ENCODE measurements at places on chromosomes 7 and 10.

DNA sequence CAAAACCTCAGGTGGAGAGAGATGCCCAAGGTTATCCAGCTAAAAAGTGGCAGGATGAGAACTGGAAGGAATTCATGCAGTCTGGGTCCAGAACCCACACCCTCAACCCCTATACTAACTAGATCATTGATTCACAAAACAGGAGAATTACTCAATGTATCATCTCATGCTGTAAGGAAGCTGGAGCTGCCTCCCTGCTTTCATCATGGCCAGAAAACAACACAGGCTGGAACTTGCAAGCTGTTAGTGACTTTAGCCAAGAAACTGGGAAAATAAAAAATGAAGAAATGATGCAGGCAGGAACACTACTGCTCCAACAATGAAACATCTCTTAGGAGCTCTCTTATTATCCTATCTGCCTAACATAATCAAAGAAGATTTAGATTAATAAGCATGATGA lies 619.8 kb upstream of the CELF2 start:
- no peak for DNase-seq

- DNase-seq: peak; percentile 72
Measured at GRCh38 chr10:68988530-68989316, at the start of gene KIFBP. KIFBP (plus strand) TSS chr10:68988803; CDS start chr10:68988833, 30 bp downstream.

- no peak for DNase-seq
Measured at GRCh38 chr10:74363727-74364126, 212.7 kb downstream of the ADK start.

DNA sequence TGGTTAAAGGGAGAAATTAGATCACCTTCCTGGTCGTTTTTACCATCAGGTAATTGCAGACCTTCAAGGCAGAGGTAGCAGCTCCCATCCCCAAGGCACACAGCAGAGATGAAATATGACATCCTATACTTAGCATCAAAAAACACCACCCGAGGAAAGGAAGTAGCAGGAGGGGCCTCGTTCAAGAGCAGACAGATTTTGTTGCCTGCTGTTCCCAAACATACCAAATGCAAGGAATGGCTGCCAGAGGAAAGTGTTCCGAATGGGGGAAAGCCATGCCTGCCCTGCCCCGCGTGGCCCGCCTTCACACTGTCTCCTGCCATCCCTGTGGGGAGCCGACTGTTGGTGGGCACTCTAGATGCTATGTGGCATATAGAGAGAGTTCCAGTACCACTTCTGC lies 18.0 kb downstream of the FKBP6 start:
- no peak for DNase-seq

GRCh38 chr7:5418285-5418582 lies 5.4 kb downstream of the TNRC18 start:
- DNase-seq: no peak

GRCh38 chr7:41709621-41710020 lies 6.7 kb upstream of the INHBA start:
- no peak for DNase-seq

DNA sequence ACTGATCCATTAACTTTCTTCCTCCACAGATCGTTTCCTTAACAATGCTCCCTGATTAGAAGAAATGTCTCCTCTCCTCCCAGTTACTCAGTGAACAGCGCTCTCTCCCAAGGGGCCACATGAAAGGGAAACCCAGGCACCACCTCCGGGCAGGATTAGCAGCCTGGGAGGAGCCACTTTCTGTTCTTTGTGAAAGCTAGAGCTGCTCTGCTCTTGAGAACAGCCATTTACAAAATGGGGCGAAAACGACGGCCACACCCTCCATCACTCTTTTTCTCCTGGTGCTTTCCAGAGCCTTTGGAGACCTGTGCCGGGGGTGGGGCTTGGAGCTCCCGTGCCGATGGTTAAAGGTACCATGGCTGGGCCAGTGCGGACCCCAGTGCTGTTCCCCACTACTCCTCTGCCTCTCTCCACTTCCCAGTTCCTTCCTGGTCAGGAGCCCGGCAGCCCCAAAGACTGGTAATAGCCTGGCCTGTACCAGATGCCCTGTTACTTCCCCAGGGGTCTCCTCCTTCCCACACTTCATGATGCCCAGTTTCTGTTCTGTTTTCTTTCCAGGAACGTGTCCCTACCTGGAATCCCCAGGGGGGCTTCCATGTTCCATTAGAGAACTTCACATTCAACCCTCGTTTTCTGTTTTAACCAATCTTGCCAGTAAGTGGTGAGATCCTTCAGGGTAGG lies 402.9 kb upstream of the GALNT17 start:
- DNase-seq: no peak

DNA sequence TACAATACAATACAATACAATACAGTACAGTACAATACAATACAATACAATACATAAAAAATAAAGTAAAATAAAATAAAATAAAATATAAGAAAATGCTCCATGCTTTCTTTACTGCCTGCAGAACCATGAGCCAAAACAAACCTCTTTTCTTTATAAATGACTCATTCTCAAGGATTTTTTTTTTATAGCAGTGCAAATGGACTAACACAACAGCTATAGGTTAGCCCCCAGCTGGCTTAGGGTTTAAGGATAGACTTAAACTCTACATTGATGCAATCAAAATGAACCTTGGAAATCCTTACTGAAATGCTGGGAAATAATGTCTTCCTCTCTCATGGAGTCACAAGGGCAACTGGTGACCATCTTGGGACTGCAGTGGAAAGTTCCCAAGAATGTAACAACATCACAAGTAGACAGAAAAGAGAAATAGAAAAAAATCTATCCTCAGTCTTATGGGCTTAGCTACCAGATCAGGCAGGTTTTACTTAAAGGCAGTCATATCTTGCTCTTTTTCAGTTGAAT lies 348.9 kb downstream of the ARL4A start:
- no peak for DNase-seq

DNA sequence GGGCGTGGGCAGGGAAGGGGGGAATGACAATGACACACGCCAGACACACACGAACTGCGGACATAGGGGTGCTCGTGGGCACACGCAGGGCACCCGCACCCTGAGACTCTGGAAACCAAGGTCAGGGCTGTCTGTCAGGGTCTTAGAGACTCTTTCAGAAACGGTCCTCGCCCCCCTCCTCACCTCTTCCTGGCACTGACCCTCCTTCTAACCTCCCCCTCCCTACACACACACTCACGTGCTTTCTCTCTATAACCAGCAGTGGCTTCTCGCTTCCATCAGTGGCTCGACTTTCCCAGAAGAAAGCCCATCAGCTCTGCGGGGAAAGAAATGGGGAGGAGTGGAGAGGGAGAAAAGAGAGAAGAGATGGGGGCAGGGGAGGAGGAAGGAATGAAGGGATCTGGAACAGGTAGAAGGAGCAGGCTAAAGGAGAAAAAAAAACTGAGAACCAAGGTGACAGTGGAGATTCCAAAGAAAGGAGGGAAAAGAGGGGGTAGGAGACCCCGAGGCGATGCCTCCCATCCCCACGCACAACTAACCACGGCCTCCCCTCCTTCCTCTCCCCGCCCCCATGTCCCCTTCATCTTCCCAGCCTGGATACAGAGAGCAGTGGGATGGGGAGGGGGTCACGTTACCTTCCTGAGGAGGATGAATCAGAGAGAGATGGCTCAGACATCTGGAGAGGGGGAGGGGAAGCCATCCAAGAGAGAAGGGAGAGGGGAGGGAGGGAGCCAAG lies 1.7 kb upstream of the VGF start:
- no peak for DNase-seq

DNA sequence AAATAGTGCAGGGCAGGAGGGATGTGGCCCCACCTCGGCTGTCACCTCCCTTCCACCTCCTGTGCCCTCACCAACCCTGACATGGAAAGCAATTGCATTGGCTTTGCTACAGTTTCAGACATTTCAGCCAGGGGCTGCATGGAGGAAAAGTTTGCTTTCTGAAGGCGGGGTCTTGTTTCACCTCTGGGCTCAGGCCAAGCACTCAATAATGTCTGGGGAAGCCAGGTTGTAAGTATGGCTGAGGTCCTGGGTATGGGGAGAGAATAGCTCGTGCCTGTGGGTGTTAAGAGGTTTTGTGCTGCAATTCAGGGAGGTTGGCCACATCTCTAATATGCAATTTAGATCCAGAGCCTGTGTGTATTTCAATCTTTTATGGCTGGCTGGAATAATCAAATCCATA lies 238.4 kb upstream of the MKI67 start:
- DNase-seq: no peak

GRCh38 chr7:129240119-129240820 lies 15.4 kb downstream of the AHCYL2 start:
- DNase-seq: no peak

- DNase-seq: no peak
Measured at GRCh38 chr10:63071145-63071544, 62.0 kb upstream of the NRBF2 start.

GRCh38 chr10:118522791-118523498 lies 72.5 kb downstream of the PRLHR start:
- no peak for DNase-seq

GRCh38 chr7:150432915-150433892 lies 17.2 kb upstream of the GIMAP8 start:
- no peak for DNase-seq

DNA sequence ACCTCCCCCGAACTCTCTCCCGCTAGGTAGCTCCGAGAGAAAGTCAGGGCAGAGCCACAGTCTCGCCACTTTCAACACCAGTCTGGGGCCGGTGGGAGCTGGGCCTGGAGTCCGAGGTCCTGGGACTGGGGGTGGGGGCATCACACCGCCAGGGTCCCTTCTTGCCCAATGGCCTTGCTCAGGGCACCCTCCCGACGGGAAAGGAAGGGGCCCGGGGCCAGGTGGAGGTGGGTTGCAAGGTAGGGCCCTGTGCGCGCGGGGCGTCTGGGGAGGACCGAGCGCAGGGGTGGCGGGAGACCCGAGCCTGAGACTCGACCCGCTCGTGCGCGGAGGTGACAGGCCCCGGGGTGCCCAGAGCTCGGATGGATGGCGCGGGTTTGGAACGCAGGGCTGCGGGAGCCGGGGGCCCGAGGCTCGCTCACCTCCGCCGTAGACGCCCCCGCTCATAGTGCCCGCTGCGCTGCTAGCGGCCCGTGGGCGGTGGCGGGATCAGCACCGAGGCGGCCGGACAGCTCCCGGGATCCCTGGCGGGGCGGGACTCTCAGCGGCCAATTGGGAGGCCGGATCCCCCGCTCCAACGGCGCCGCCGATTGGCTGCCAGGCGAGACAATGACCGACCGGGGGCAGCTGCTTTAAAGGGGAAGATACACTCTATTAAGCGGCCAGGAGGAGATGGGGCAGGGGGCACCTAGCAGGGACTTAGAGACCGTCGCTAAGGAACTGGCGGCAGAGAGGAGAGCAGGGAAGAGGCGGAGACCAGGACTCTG lies at the start of gene ACTL6B:
Gene ACTL6B (minus strand): TSS at position 541 of the 767 bp plus-strand sequence. CDS start 94 bp downstream, at position 447.
- peak; percentile 65 for DNase-seq

- DNase-seq: no peak
Measured at GRCh38 chr10:73647875-73648651, 6.8 kb upstream of the MYOZ1 start.

- DNase-seq: no peak
Measured at GRCh38 chr10:117653170-117653515, 110.6 kb downstream of the EMX2 start.

- DNase-seq: no peak
Measured at GRCh38 chr10:112732277-112732921, 217.6 kb upstream of the TCF7L2 start.

DNA sequence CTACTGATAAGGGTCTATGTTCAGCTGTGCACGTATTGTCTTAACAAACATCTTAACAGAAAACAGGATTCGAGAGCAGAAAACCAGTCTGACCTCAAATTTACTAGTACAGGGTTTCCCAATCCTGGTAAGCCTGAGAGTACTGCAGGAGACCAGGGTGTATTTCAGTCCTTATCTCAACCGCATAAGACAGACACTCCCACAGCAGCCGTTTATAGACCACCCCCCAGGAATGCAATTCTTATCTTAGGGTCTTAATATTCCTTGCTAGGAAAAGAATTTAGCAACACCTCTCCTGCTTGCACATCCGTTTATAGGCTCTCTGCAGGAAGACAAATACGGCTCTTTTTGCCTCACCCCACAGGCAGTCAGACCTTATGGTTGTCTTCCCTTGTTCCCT lies 277.3 kb downstream of the SDK1 start:
- no peak for DNase-seq

GRCh38 chr7:122827763-122828162 lies 58.5 kb downstream of the CADPS2 start:
- DNase-seq: no peak

DNA sequence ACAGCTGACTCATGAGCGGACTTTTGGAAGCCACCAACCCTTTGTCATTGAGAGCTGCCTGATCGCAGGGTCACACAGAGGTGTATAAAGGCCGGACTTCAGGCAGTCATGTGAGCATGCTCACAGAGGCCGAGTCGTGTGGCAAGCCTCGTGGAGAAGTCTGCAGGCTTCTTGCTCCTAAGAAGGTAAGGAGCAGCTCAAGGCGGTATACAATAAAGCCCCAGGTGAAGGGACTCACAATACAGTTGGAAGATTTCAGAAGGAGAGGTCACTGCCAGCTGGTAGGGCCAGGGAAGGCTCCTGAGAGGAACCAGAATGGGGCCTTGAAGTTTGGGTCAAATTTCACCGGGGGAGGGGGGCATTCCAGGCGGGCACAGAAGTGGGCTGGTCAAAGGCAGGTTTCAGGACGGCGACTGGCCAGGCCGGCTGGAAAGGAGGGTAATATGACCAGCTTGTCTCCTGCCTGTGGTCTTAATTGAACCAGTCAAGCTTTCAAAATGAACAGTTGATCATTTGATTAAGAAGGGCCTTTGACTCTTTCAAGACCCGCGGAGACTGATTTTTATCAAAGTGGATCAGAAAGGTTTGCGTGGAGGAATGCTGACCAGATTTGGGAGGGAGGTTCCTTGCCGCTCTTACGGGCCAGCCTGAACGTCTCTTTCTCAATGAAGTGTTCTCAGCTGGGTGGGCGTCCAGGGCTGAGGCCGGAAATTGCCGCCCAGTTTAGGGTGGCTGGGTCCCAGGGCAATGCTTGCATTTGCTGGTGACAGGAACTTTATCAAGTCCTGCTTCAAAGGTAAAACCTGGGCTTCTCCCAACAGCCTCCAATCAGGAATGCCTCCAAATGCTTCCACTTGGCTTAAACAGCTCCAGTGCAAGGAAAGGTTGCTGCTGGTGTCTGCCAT lies 178.6 kb downstream of the EMX2 start:
- DNase-seq: no peak

DNA sequence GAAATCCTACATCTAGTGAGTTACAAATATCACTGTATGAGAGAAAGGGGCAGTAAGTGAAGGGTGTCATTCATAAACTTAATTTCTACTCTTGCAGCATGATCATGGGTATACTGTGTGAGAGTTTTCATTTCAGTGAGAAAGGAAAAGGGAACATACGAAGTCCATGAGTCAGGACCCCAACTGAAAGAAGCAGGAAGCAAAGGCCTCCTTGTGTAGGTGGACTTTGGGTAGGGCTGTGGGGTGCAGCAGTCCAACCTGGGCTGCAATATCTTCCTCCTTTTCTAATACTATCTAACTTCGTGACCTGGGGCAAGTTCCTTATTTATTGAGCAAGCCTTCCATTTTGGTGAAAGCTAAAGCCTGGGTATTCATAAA lies 248.2 kb upstream of the TCF7L2 start:
- DNase-seq: no peak

- DNase-seq: no peak
Measured at GRCh38 chr7:118029826-118030422, 154.0 kb upstream of the LSM8 start.

DNA sequence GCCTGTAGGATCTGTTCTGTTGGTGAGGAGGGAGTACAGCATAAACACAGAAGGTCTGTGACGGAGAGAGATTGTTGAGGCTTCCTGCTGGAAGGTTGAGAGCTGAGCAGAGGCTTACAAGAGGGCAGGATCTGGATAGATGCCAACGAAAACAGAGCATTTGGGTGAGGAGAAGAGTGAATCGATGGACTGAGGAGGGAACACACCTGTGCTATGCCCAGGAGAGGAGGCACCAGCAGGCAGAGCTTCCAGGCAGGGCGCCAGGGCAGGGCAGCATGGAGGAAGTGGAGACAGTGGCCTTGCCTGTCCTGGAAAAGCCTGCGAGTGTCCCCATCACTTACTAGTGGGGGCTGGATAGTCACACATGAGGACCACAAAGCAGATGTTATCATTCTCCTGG lies 282.9 kb downstream of the PAXIP1 start:
- DNase-seq: no peak

Data from stimulated activated CD4-positive, alpha-beta T cell treated with anti-CD3 and anti-CD28 coated beads, Interleukin-4, amount 100 ng/mL, for 48 hours (primary cell).